ENCODE measurements at places on chromosomes 2 and 18.

DNA sequence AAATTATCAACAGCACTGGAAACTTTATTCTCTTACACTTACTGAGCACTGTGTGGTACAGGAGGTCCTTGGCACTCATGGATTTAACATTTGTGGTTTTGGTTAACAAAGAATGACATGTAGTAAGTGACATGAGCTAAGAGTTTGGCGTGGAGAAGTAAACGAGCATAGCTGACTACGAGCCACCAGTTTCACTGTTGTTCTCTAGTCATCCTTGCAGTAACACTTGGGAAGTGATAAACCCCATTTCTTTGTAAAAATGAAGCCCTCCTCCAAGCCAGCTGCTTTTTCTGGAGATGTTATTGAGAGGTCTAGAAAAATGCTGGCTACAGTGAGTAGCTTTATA, 32.7 kb downstream of the QPCT start:
- no peak for DNase-seq

- no peak for DNase-seq
Measured at GRCh38 chr2:119178776-119179175, 20.2 kb upstream of the C1QL2 start.

GRCh38 chr2:238239863-238240756, at the start of gene HES6:
Gene HES6 (minus strand): TSS chr2:238240038. CDS start chr2:238239905, 133 bp downstream.
- peak; percentile 84 for DNase-seq

GRCh38 chr18:3910512-3910911, 460.5 kb downstream of the TGIF1 start:
- DNase-seq: no peak

GRCh38 chr2:146094185-146094584, 1574.3 kb upstream of the ZEB2 start:
- DNase-seq: no peak

- no peak for DNase-seq
Measured at GRCh38 chr2:157820193-157820592, 55.9 kb downstream of the ACVR1 start.

GRCh38 chr2:45586600-45586999, 24.5 kb downstream of the SRBD1 start:
- no peak for DNase-seq

- no peak for DNase-seq
Measured at GRCh38 chr2:181311837-181312236, 145.3 kb upstream of the ITGA4 start.

DNA sequence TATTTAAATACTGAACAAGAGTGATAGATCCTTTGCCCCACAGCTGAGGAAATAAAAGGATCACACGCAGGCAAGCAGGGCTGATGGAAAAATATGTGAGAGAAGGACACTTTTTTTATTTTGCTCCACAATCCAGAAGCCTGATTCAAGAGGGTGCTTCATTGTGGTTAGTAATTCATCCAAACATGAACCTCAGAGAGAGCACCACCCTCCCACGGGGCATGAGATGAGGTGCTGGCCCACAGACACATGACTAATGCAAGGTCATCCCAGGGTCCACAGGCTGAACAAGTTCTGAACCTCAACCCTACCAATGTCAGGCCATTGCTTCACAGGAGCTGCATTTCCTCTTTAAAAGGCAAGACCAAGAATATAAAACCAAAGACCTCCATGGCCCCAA, 239.6 kb downstream of the MREG start:
- no peak for DNase-seq

GRCh38 chr2:171800639-171801038, 93.4 kb downstream of the SLC25A12 start:
- no peak for DNase-seq

- no peak for DNase-seq
Measured at GRCh38 chr18:21979171-21979560, 190.2 kb upstream of the GATA6 start.

Measured in neural crest cell (in vitro differentiated cells).